Endothelial cell of coronary artery (primary cell): ENCODE measurements at places on chromosomes 5 and 9. TPM values are rescaled to one million over a fixed set of nuclear protein-coding genes. Genes with fewer than 3 reads are reported as not detected.

STPG3 gene
- not detected in 2 replicates for total RNA-seq

SLCO4C1 gene
- total RNA-seq = not detected in 2 replicates

GOLPH3 gene
- 48.6 and 60.3 TPM in 2 replicates for total RNA-seq

SLC46A2 gene
- total RNA-seq = not detected in 2 replicates

CDX1 gene
- total RNA-seq = not detected in 2 replicates

GCNT1 gene
- 8.2 and 13.3 TPM in 2 replicates for total RNA-seq
